ENCODE measurements at places on chromosomes 7 and 10.

GRCh38 chr10:34124522-34125035 is 690.5 kb downstream of the PARD3 start:
- DNase-seq: no peak

GRCh38 chr7:20794676-20795075 is 8.0 kb upstream of the SP8 start:
- no peak for DNase-seq

DNA sequence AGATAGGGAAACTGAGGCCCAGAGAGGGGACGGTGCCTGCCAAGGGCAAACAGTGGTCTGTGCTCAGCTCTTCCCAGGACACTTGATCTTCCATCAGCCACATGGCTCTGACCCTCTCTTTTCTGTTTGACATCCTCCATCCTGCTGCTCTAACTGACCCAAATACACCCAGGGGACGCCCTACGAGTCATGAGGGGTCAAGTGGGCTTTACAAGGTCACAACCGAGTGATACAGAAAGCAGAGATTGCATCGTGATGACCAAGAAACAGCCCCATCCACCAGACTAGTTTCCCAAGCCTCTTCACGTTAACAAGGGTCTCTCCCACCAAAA is 131.2 kb upstream of the UNC5B start:
- DNase-seq: no peak

DNA sequence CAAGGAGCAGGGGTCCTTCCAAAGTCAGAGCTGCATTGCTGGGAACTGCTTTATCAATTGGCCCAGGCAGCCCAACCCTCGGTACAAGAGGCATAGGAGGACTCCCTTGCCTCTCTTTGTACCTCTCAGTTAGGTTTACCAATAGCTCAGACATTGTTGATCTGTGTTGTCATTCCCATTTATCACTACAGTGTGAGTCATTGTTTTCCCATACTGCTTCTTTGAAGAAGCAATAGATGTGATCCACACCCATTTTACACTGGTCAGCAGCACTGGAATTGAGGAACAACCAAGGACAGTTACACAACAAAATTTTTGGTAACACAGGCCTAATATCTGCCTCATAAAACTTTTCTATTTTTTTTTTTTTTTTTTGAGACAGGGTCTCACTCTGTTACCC is 307.2 kb downstream of the SNX13 start:
- no peak for DNase-seq
